ENCODE measurements at places on chromosomes 5 and 9. TPM values are rescaled to one million over a fixed set of nuclear protein-coding genes. Genes with fewer than 3 reads are reported as not detected.

HRCT1 gene
- not detected for polyA plus RNA-seq

UBE2D2 gene
- polyA plus RNA-seq = 137 TPM

KCNN2 gene
- polyA plus RNA-seq = 4.0 TPM

GPX8 gene
- 77.0 TPM for polyA plus RNA-seq

PCDH1 gene
- 26.2 TPM for polyA plus RNA-seq

REXO4 gene
- 25.2 TPM for polyA plus RNA-seq

TMEFF1 gene
- polyA plus RNA-seq = 5.5 TPM

TCF7 gene
- polyA plus RNA-seq = 14.7 TPM

AK3 gene
- 84.4 TPM for polyA plus RNA-seq

DNA sequence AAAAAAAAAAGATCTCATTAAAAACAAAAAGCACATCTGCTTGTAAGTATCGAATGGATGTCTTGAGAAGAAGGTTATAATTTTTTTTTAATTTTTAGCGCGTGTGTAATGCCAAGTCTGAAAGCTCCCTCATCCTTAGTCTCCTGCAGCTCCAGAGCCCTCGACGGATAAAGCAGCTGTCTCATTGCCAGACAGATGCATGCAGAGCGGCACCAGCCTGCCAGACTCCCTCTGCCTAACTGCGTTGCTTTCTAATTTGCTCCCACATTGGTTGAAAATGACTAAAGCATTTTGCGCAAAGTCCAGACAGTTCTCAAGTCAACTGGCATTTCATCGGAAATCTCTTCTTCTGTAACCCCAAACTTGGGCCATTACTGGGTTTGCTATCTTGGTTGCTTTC lies 29.4 kb downstream of the OLFM1 start:
- DNase-seq = no peak

- DNase-seq = peak; percentile 87
Measured at GRCh38 chr9:110126986-110127864, 80.7 kb downstream of the C9orf152 start.

GRCh38 chr9:32218100-32218767 lies 166.2 kb upstream of the ACO1 start:
- no peak for DNase-seq

GRCh38 chr9:117092582-117092981 lies 322.3 kb downstream of the ASTN2 start:
- DNase-seq = no peak

DNA sequence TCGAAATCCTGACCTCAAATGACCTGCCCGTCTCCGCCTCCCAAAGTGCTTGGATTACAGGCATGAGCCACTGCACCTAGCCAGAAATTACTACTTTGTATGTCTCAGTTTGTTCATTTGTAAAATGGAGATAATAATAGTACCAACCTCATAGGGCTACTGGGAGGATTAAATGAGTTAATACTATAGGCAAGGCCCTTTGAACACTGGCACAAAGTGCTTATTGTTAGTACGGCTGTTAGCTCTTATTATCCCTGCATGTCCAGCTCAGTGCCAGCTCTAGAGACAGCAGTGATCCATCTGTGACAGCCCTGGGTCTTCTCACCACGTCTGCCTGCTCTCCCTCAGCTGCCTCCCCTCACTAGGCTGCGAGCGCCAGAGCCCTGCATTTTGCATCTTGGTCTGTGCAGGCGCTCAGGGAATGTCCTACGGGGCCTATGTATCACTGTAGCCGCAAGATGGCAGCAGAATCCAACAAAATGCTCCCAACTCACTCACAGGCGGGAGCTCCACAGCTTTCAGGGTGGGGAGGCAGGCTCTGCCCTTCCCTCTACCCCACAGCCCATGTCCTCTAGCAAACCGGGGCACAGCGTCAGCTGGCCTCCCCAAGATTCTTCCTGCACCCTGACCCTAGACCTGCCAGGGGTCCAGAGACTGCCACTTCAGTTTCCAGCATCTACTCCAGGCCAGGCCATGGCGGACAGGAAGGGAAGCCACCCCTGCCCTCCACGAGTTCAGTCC lies 17.7 kb upstream of the AKNA start:
- DNase-seq = peak; percentile 73

- no peak for DNase-seq
Measured at GRCh38 chr5:132949136-132949535, 14.3 kb downstream of the AFF4 start.

GRCh38 chr9:656926-657568 lies 184.4 kb upstream of the DMRT1 start:
- no peak for DNase-seq

DNA sequence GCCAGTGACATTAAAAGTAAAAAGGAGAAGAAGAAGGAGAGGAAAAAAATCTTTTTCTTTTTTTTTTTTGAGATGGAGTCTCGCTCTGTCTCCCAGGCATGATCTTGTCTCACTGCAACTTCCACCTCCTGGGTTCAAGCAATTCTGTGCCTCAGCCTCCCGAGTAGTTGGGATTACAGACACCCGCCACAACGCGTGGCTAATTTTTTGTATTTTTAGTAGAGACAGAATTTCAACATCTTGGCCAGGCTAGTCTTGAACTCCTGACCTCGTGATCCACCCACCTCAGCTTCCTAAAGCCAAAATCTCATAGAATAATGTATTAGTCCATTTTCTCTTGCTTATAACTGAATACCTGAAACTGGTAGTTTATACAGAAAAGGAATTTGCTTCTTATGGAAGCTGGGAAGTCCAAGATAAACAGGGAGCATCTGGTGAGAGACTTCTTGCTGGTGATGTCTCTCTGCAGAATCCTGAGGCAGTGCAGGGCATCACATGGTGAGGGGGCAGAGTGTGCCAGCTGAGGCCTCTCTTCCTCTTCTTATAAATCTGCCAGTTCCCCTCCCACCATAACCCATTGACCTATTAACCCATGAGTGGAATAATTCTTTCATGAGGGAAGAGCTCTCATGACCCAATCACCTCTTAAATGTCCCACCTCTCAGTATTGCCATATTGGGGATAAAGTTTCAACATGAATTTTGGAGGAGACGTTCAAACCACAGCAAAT lies 466.3 kb downstream of the GADD45G start:
- DNase-seq = no peak

- no peak for DNase-seq
Measured at GRCh38 chr9:95642189-95642588, 125.4 kb upstream of the PTCH1 start.

GRCh38 chr5:39427229-39427628 lies 2.4 kb upstream of the DAB2 start:
- DNase-seq = no peak

DNA sequence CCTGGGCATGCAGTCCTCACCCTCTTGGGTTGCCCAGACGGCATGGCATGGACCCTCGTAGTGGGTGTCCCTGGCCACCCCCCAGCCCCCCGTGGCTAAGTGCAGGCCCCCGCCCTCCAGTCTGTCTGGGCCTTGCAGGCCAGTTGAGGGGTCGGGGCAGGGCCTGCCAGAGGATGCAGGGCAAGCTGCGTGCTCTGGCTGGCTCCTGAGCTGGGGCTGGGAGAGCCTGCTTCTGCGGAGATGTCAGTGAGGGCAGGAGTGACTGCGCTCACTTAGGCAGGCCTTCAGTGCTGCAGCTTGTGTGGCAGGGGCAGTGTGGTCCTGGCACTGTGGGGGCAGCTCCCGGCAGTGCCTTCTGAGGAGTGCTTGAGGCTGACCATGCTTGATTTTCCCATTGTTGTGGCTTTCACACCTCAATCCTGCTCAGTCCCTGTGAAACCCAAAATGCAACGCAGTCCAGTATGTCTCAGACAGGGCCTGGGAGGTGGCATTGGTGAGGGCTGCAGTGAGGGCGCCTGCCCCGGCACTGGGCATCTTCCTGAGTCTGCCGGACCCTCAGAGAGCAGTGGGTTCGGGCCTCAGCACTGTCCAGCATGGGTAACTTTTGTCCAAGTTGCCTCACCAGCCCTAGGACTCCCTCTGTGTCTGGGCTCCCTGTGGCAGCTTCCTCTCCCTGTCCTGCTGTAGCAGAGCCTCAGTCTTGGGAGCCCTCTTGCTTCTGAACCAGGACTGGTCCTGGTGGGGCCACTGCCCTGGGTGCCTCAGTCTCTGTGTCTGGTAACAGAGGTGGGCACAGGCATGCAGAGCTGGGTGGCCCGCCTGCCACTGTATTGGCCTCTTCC lies 93.0 kb downstream of the PHF2 start:
- no peak for DNase-seq

DNA sequence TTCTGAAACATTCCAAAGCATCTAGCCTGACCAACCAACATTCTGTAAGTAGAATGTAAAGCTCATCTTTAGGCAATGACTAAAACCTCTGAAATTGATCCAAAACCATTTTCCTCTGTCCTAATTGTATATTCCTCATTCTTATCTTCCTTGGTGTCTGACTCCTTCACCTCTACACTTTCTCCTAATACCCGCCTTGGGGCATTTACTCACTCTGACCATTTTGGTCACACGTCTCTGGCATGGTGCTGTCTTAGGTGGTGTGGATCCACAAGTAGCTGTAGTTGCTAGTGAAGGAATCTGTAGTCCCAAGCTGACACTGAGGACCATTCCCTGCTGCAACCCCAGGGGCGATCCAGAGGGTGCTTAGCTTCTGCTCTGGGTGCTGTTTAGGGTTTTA lies 40.8 kb upstream of the LMNB1 start:
- DNase-seq = no peak

GRCh38 chr9:11092974-11093373 lies 480.2 kb upstream of the PTPRD start:
- no peak for DNase-seq

DNA sequence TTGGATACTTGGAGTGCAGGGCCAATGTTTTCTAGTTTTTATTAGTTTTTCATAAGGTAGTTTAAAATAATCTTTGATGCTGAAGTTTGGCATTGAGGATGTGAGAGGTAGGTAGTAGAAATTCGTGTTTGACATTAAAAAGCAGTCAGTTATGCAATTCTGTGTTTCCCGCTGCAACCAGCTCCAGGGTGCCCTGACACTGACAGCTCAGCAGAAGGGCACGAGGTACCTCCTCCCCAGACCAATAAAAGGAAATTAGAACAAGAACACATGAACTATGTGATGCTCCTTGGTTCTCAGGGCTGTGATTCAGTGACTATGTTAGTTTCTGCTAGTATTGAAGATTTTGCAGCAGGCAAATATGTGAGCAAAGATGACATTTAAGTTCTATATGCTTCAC lies 40.2 kb downstream of the NSUN2 start:
- no peak for DNase-seq

DNA sequence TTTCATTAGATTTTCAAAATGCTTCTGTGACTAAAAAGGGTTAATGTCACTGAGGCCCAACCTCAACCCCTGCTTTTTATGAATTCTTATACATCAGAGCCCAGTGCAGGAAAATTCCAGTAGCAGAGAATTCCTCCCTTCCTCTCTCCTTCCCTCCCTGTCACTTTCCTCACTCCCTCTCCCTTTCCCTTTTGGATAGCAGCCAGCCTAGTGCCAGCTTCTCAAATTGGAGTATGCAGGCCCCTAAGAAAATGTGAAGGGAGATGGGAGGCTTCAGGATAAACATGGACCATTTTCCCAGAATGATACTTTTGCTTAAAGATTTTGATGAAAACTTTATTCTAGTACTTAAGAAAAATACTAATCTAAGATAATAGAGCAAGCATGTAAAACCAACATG lies 507.4 kb downstream of the KDM4C start:
- DNase-seq = peak; percentile 15

- DNase-seq = no peak
Measured at GRCh38 chr5:178238711-178239592, 6.3 kb upstream of the PHYKPL start.

DNA sequence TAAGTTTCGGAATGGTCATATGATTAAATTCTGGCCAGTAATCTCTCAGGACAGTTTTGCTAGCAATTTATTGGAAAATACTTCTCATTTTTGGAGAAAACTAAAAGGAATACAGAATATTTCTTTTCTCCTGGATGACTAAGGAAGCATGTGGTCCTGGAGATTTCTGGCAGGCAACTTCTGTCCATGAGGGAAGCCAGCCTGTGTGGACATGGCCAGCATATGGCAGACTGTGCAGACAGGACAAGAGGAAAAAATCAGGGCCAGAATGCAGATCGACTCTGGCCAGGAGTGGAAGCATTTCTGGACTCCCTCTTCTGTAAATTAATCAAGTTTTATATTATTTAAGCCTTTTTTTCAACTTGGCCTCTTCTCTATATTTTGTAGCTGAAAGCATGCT lies 100.4 kb upstream of the CDH18 start:
- no peak for DNase-seq

GRCh38 chr5:89016741-89017303 lies 133.8 kb upstream of the MEF2C start:
- no peak for DNase-seq

DNA sequence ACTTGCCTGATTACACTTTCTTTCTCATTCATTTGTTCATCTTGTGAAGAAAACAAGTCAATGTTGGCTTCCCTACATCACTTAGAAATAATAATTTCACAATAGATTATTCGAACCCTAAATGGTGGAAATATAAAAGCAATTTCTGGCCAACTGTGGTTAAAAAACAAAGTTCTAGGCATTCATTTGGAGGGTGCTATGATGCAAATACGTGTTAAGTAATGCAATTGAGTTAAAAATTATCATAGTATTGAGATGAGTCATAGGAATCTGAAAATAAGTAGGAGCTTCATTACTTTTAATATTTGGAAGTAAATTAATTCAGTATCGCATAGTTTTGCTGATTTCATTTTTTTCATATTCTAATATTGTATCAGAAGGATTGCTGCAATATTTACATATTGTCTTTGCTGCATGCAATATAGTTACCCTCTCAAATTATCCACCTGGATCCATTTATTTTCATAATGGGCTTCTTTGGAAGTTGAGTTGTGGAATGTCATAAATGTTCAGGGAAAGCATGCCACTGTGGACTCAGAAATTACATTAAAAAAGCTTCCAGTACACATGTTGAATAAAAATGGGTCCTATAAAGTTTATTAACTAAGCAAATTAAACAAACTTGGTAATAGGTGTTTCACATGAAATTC lies 647.7 kb upstream of the WWC1 start:
- no peak for DNase-seq

GRCh38 chr9:112939418-112939817 lies 48.7 kb upstream of the SLC46A2 start:
- DNase-seq = no peak

DNA sequence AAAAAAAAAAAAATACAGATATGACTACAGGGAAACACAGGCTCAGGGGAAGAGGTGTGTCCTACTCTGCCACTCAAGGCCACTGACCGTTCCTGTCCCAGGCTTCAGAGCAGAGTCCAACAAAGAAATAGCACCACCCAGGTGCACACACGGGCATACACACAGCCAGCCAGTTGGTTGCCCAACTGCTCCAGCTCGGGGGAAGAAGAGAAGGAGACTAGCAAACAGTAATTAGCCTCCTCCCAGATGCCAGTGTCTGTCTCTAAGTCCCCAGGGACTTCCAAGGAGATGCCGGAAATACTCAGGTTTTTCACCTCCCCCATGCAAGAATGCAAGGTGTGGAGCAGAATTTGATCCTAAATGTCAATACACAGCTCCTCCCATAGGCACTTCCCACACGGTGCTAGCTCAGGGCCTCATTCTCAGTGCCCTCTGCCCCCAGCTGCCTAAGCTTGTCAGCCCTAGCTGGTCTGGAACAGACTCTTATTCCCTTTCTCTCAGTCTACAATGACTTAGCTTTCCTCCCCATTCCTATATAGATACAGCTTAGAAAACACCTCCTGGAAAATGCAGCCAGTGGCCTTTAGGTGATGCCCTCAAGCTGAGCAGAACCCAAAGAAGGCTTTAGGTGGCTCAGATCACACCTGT lies 1.7 kb downstream of the MYORG start:
- DNase-seq = no peak

- peak; percentile 7 for DNase-seq
Measured at GRCh38 chr5:108251350-108251749, 130.5 kb downstream of the FBXL17 start.

Measured in renal cortex interstitium (tissue), 15 donors.